ENCODE measurements at places on chromosomes 2 and 18.

GRCh38 chr18:75912829-75913228, 485.3 kb upstream of the SMIM21 start:
- no peak for DNase-seq

DNA sequence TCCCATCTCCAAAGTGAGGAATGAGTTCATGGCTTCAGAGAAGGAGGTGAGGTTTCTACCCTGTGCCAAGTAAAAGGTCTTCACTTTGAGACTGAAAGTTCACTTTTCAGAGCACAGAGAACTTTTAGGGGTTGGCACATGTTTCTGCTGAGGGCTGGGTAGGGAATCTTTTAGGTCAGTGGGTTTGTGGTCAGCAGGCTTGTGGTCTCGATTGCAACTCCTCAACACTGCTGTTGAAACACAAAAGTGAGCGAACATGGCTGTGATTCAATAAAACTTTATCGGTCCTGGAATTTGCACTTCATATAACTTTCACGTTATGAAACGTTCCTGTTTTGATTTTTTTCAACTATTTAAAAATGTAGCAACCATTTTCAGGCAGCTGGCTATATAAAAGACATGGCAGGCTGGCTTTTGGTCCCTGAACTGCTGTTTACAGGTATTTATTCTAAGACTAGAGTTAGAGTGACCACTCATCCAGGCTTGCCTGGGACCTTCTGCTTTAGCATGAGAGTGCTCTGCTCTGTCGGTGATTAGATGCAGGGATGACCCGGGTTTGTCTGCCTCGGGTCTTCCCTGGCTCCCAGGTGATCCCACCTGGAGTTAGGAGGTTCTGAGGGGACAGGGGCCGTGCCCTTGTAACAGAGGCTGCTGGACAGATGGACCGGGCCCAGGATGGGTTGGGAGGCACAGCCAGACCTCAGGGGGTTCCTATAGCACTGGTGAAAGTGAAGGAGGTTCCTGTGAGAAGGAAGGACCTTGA, 62.7 kb upstream of the TAF1B start:
- no peak for DNase-seq

- no peak for DNase-seq
Observed at GRCh38 chr2:108980076-108980475, 8.9 kb downstream of the EDAR start.

DNA sequence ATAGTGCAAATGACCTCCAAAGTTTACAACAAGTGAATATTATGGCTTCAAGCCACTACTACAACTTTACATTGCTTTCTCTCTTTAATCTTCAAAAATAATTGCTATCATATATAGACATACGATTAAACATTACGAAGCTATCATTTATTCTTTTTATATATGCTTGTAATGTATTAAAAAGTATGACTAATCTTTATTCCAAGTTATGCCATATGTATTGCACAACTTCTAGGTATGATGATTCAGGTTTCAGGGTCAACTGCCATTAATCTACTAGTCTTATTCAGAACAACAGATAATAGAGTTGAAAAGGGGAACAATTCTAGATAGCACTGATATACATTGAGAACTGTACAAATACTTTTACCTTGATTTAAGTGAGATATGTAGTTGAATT, 506.2 kb upstream of the TMEFF2 start:
- no peak for DNase-seq

All from stimulated activated CD4-positive, alpha-beta T cell treated with anti-CD3 and anti-CD28 coated beads, Interleukin-2, amount 100 ng/mL, for 48 hours (primary cell).